A549 (cell line): ENCODE measurements at places on chromosomes 5 and 9.
A peak's percentile ranks its signal among the peaks of the same experiment; 100 is the strongest.

GRCh38 chr9:130927995-130928900 is 10.8 kb downstream of the FIBCD1 start:
- DNase-seq, result peak; percentile 83

- no peak for DNase-seq
Observed at GRCh38 chr9:105066275-105066865, 138.4 kb upstream of the ABCA1 start.

- no peak for DNase-seq
Observed at GRCh38 chr5:169904059-169904458, 76.2 kb downstream of the INSYN2B start.

GRCh38 chr9:99867968-99868367 is 38.5 kb upstream of the STX17 start:
- DNase-seq, result no peak

DNA sequence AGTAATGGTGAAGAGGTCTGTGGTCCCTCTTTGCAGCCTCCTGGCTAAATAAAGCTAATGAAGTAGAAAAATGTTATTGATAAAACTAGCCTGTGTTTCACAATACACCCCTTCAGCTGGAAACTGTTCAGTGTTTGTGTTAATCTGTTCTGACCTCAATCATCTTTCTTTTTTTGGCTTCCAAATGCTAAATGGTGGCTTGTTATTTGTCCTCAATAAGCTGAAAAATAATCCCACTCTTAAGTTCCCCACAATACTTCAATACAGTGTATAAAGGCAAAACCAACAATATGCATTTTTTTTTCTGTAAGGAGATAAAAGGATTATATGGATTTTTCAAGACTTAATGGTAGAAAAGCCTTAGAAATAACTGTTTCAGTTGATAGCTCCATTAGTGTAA is 560.5 kb downstream of the TUSC1 start:
- DNase-seq, result no peak

DNA sequence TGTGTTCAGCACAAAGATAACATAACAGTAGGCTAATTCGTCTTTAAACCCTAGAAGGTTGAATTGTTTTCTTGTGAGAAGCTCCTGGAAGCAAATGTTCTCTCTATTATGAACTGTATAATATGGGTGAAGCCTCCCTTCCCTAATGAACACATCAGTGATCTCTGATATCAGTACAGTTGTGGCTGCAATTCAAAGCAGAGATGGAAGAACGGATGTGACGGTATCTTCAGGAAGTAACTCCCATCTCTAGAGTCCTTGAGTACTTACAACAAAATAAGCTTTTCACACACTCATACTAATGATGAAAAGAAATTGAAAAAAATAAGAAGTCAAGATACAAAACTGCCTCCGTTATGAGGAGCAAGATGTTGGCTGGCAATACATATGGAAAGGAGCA is 4.5 kb downstream of the HCN1 start:
- DNase-seq, result no peak

DNA sequence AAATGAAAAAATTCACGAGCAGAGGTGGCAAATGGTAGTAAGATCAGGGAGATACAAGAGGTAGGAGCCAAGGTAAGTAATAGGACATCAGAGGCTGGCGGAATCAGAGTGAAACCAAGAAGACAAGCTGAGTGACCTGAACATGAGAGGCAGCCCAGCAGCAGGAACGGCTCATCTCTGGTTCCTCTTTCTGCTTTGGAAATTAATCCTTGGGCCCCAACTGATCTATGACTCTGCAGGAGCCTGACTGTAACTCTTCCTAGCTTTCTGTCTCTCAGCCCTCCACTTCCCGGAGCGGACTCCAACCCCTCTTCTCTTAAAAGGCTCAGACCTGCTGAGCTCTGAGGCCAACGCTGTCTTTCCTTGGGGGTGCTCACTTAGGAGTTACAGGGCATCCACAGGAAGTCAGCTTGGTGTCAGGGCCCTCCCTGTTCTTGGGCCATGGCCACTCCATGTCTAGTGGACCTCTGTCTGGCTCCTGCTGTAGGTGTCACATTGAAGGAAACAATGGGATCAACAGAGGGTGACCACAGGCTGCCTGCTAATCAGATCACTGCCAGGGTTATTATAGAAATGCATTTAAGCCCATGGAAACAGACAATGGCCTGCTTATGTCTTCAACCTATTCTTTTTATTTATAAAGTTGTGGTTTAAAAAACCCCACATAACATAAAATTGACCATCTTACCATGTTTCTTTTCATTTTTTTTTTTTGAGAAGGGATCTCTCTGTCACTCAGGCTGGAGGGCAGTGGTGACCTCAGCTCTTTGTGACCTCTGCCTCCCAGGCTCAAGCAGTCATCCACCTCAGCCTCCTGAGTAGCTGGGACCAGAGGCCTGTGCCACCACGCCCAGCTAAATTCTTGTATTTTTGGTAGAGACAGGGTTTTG is 22.5 kb upstream of the SHB start:
- DNase-seq, result no peak

DNA sequence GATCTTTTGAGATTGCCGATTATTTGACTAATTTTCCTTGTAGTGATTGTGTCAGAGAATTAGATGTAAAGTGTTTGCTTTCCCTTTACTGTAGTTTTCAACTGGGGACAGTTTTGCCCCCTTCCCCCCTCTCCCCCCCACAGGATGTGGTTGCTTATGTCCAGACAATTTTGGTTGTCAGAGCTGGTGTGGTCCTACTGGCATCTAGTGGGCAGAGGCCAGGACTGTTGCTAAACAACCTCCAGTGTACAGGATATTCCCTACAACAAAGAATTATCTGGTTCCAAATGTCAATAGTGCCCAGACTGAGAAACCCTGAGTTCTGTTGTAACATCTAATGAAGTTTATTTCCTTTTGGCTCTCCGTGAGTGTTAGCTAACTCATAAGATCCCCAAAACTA is 20.0 kb downstream of the TMEFF1 start:
- peak; percentile 20 for DNase-seq

DNA sequence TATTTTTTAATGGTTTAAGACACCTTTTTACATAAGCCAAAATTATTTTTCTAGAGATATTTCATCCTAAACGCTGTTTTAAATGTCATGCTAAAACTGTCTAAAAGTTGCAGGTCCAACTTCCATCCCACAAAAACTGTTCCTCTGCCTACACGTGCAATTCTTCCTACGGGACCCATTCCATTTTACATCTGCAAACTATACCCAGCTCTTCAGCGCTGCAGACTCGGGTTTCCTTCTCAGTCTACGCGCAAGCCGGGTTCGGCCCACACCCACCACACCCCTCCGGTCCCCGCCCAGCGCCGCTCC is 8.7 kb downstream of the RANBP6 start:
- DNase-seq, result no peak

GRCh38 chr5:122908108-122908507 is 62.7 kb downstream of the SNX24 start:
- no peak for DNase-seq

GRCh38 chr9:107949061-107949460 is 459.5 kb upstream of the KLF4 start:
- no peak for DNase-seq

DNA sequence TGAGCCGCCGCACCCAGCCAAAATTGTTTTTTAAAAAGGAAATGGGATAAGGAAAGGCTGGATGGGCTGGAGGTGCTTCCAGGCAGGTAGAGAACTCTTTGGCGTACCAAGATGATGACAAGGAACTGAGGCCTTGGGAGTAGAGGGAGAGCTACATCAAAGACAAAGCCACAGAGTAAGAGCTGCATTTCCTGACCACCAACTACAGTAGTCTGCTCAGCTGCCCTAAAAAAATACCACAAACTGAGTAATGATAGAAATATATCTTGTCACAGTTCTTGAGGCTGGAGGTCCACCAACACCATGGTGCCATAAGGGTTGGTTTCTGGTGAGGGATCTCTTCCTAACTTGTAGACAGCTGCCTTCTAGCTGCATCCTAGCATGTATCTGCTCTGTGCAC is 8.2 kb downstream of the OR1K1 start:
- no peak for DNase-seq

- DNase-seq, result no peak
Observed at GRCh38 chr5:12669326-12669725, 765.1 kb upstream of the CTNND2 start.
